ENCODE measurements at places on chromosomes 12 and 14.
A peak's percentile ranks its signal among the peaks of the same experiment; 100 is the strongest.

GRCh38 chr12:88628856-88629509 lies 48.7 kb upstream of the KITLG start:
- peaks cover 12% of the 10 kb centered on the region for H3K4me1 ChIP-seq
- H3K36me3 ChIP-seq, result no peaks in the 10 kb centered on the region
- H3K27me3 ChIP-seq, result no peaks in the 10 kb centered on the region
- no peak overlapping the region for H3K27ac ChIP-seq
- H3K4me3 ChIP-seq, result no peak overlapping the region

- DNase-seq, result no peak
- H3K4me1 ChIP-seq, result peaks cover 4% of the 10 kb centered on the region
- no peak overlapping the region for H3K27ac ChIP-seq
- no peak overlapping the region for H3K4me3 ChIP-seq
- H3K27me3 ChIP-seq, result no peaks in the 10 kb centered on the region
Observed at GRCh38 chr12:117441751-117442150, 80.3 kb upstream of the NOS1 start.

DNA sequence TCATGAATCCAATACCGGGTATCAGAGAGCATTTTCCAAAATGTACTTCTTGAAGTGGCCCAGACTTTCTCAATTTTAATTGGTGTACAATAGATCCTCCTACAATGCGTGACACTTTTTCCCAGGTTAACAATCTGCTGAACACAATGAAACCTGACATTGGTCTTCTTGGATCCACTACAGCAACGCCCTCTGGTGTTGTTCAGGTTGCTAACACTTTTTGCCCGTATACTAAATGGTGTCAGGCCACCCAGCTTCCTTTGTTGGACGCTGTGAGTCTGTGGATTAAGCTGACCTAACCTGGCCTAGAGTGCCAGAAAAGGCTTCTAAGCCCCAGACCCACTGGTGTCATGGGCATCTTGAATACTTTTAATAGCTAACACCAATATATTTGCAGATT lies 89.2 kb downstream of the KCNK10 start:
- no peaks in the 10 kb centered on the region for H3K36me3 ChIP-seq
- no peak overlapping the region for H3K27ac ChIP-seq
- DNase-seq, result peak; percentile 71
- H3K27me3 ChIP-seq, result no peaks in the 10 kb centered on the region
- peaks cover 22% of the 10 kb centered on the region for H3K4me1 ChIP-seq

DNA sequence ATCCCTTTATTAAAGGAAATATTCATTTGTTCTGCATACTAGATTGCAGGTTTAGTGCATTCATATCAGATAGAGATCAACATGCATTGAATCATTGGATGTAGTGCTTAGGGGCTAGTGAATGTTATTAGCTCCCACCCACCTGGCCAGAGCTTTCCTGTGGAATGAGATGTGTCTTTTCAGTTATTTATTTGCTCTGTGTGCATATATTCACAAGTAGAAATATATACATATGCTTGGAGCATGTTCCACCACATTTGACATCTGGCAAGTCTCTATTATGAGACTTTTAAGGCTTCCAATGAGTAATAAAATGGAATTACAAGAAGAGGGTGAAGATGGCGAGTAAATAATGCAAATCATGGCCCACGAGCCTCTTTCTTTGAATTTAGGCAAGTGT lies 180.0 kb upstream of the LMO3 start:
- H3K27ac ChIP-seq, result no peak overlapping the region
- H3K36me3 ChIP-seq, result no peaks in the 10 kb centered on the region
- peaks cover 22% of the 10 kb centered on the region for H3K4me1 ChIP-seq
- no peak overlapping the region for H3K4me3 ChIP-seq
- H3K27me3 ChIP-seq, result no peaks in the 10 kb centered on the region
- no peak for DNase-seq

DNA sequence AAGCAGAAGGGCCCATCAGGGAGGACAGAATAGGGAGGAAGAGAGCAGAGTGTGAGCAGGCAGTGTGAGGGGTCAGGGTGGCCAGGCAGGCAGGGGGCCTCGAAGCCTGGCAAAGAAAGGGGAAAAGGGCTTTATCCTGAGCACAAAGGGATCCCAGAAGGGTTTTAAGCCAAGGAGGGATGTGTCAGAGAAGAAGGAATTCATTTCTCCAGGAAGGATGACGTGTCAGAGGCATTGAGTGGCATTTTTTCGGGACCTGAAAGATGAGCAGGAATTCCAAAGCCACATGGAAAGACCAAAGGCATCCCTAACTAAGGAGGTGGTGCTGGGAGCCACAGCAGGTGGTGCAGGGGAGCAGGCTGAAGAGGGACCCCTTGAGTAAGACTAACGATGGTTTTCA lies 132.1 kb downstream of the DICER1 start:
- no peak for DNase-seq
- H3K27me3 ChIP-seq, result no peaks in the 10 kb centered on the region
- no peak overlapping the region for H3K4me3 ChIP-seq
- no peak overlapping the region for H3K27ac ChIP-seq
